Stimulated activated CD4-positive, alpha-beta T cell treated with anti-CD3 and anti-CD28 coated beads, Interleukin-15, amount 100 ng/mL, for 24 hours (primary cell): ENCODE measurements at places on chromosomes 6 and 20.

DNA sequence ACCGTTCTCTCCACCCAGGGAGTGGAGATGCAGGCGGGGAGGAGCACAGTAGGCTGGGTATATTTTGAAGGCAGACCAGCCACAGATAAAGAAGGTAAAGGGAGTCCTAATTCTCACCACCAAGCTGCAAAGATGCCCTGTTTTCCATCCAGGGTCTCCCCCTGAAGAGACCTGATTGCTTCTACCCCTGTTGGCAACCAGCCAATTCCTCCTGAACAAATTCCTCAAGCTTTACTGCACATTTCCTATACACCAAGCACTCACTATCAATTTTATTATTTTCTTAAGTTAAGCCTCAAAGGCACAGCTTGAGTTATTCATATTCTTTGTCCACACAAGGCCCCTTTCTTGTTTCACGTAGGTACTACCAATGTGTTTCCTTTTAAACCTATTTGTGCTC lies 214.4 kb downstream of the EYA2 start:
- no peak for DNase-seq

GRCh38 chr20:37359836-37360235 lies 13.9 kb downstream of the SRC start:
- no peak for DNase-seq

- DNase-seq, result no peak
These were observed 55.2 kb upstream of the MRAP2 start for GRCh38 chr6:83978324-83978734.

DNA sequence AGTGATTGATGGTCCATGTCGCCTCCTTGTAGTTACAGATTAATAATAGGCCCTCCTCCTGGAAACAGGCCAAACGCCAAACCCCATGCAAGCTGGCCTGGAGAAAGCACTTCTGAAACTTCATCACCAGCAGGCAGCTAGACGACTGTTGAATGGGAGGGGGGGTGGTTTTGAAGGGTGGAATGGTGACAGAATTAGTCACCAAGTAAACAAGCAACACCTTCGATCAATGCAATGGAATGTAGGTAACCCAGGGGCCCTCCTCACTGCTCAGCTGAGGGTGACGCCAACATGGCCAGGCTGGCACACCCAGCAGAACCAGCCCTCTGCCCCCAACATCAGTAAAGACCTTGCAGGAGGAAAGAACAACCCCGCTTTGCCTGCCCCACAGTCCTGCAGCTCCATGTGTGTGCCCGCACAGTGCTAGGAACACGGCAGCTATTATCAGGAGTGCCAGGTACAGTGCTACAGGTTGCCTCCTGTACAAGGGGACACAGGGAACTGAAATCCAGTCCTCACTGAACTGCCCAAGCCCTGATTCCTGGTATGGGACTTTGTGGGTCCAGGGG lies 2.7 kb downstream of the BCAS1 start:
- no peak for DNase-seq

DNA sequence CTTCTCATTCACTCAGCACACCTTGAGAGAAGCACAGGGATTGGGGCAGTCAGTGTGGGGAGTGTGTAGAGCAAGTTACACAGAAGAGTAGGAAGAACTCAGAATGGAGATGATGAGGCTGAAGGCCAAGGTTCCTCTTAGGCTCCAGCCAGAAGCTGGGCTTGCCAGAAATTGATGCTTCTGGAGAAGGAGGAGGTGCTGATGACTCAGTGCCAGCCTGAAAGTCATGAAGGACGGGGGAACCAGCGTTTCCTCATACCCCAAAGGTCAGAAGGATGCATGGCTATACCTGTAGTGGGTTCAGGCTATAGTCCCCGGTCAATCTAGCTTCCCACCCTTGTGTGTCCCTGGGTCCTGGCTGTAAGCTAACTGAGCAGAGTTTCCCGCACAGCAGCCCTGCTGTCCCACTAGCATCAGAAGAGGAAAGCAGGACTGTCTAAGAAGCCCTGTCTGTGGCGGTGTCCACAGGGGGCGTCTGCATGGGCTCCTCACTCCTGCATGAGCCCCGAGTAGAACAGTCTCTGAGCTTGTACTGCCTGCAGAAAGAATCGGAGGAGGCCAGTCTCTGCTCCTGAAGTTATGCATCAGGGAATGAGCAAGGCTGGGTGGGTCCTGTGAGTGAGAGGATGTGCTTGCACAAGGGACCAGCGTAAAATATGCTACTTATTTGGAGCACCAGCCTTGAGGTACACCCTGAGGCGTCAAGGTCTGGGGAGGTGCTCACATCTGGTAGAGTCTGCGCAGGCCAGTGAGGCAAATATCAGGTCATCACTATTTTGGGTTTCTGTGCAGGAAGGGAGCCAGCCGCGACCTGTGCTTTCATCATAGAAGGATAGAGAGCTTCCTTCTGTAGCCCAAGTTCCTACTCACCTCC lies 148.5 kb downstream of the MRPL14 start:
- DNase-seq, result no peak

GRCh38 chr20:2822073-2822472 lies 5.9 kb downstream of the TMEM239 start:
- peak; percentile 26 for DNase-seq

GRCh38 chr6:39698789-39699188 lies 26.4 kb downstream of the KIF6 start:
- DNase-seq, result no peak

DNA sequence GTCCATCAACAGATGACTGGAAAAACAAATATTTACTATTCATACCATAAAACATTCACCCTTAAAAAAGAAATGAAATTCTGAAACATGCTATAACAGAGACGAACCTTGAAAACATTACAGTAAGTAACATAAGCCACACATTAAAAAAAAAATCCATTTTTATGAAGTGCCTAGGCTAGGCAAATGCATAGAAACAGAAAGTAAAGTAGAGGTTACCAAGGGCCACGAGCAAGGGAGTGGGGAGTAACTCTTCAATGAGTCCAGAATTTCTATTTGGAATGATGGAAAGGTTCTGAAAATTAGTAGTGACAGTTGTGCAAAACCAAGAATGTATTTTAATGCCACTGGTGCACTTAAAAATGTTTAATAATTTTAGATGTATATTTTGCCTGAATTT lies 47.7 kb downstream of the STAU1 start:
- no peak for DNase-seq
